Activated T-helper 17 cell treated with anti-CD3 and anti-CD28 coated beads, Interleukin-2, amount 50 U/mL, for 72 hours (primary cell): ENCODE measurements at places on chromosomes 7 and 10. TPM values are rescaled to one million over a fixed set of nuclear protein-coding genes. Genes with fewer than 3 reads are reported as not detected.

GRCh38 chr7:30604901-30605300, 10.2 kb downstream of the GARS1 start:
- peaks cover 14% of the 10 kb centered on the region for H3K4me1 ChIP-seq
- peak overlapping the region; percentile 0 for H3K4me3 ChIP-seq
- H3K27ac ChIP-seq, result peak overlapping the region; percentile 67
- ATAC-seq, result no peak
- peaks cover 100% of the 10 kb centered on the region for H3K36me3 ChIP-seq

- no peaks in the 10 kb centered on the region for H3K4me1 ChIP-seq
- ATAC-seq, result no peak
- H3K4me3 ChIP-seq, result no peak overlapping the region
These were observed 206.3 kb upstream of the FZD8 start for GRCh38 chr10:35848412-35848811.

DNA sequence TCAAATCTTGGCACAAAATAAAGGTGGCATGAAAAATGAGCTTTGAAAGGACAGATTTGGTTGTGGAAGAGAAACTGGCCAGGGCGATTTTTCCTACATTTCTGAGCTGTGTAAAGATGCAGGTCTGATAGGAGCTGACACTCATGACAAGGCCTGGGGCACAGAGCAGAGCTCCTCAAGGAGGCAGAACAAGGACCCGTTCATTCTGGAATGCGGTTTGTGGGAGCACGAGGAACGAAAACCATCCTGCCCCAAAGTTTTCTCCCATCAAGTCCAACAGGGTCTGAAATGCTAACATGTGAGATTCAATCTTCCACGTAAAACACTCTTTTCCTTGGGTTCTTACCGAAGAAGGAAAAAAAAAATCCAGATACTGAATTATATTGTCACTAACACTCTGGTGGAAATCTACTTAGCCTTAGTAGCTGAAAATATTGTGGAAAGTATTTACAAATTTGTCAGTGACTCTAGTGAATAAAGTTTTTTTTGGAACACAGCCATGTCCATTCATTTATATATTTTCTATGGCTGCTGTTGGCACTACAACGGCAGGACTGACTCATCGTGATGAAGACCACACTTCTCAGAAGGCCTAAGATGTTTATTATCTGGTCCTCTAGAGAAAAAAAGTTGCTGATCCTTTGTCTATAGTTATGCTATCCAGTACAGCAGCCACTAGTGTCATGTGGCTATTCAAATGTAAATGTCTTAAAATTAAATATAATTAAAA, 215.7 kb downstream of the BAMBI start:
- H3K27ac ChIP-seq, result no peak overlapping the region
- H3K27me3 ChIP-seq, result no peaks in the 10 kb centered on the region
- no peak overlapping the region for H3K4me3 ChIP-seq
- no peak for ATAC-seq

DNA sequence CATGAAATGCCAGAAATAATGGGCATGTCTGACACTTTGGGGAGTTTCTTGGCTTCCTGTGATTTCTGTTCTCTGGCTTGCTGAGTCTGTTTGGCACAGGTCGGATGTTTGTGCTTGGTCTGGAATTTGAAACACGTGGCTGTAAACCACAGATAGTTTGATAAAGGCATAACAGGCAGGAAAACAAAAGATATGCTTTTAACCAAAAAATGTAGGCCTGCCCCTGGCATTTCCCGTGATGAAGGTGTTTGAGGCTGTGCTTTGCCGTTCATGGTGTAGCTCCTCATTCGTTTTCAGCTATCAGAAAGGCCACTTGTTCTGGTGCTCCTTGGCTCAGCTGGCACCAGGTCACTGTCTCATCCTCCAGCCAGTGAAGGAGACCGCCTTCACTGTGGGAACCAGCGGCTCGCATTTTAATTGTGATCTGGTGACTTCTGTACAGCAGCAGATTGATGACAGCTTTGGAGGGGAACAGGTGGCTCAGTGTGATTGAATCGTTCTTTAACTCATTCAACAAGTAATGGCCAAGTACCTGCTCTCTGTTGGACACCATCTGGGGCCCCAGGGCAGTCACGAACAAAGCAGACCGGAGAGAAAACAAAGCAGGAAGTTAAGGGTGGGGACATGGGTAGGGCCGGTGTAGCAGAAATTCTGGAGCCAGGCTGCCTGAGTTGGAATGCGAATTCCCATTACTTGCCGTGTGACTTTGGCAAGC, 111.5 kb downstream of the CCNY start:
- peak overlapping the region; percentile 96 for H3K27ac ChIP-seq
- ATAC-seq, result peak; percentile 42
- H3K4me3 ChIP-seq, result peak overlapping the region; percentile 87
- H3K36me3 ChIP-seq, result no peaks in the 10 kb centered on the region
- H3K27me3 ChIP-seq, result no peaks in the 10 kb centered on the region

- no peaks in the 10 kb centered on the region for H3K4me1 ChIP-seq
- ATAC-seq, result no peak
- no peaks in the 10 kb centered on the region for H3K36me3 ChIP-seq
- H3K4me3 ChIP-seq, result no peak overlapping the region
These were observed 135.2 kb downstream of the RGS10 start for GRCh38 chr10:119407254-119407777.

GRCh38 chr10:64896582-64896981, 1375.4 kb downstream of the REEP3 start:
- H3K4me1 ChIP-seq, result no peaks in the 10 kb centered on the region
- no peak overlapping the region for H3K4me3 ChIP-seq
- no peaks in the 10 kb centered on the region for H3K27me3 ChIP-seq
- H3K27ac ChIP-seq, result no peak overlapping the region
- H3K36me3 ChIP-seq, result no peaks in the 10 kb centered on the region
- no peak for ATAC-seq

- no peak overlapping the region for H3K27ac ChIP-seq
- ATAC-seq, result no peak
- H3K27me3 ChIP-seq, result peaks cover 16% of the 10 kb centered on the region
These were observed 103.3 kb downstream of the TPST1 start for GRCh38 chr7:66308411-66308810.

GRCh38 chr10:20598590-20598989, 298.5 kb downstream of the NEBL start:
- H3K27ac ChIP-seq, result no peak overlapping the region
- H3K4me3 ChIP-seq, result no peak overlapping the region

DNA sequence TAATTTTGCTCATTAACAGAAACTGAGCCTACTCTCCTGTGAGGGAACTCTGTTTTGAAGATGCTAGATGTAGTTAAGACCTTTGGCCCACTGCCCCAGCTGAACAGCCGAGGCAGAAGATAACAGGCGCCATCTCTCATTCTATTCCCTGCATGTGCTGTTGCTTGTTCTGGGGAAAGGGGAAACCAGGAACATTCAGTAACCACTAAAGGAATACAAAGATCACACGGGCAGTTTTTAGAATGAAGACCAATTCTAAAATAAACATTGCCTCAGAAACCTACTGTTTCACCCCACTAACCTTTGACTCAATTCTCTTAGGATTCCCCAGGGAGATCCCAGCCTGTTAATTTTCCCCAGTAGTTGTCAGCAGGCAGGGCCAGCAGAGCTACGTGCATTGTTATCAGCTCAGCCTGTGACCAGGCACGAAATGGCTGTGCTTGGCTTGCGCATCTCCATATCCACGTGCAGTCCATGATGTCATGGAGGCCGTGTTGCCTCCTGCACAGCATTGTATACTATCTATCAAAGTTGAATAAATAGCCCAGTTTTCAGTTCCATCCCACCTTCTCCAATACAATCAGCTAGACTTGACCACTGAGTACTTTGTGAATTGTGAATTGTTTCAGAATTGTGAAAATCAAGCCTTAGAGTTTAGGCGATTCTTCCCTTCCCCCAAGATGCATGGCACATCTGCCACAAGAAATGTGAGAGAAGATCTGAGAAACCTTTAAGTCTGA, 36.0 kb downstream of the ANK3 start:
- peak overlapping the region; percentile 63 for H3K27ac ChIP-seq
- no peaks in the 10 kb centered on the region for H3K4me1 ChIP-seq
- H3K36me3 ChIP-seq, result no peaks in the 10 kb centered on the region
- no peak overlapping the region for H3K4me3 ChIP-seq
- H3K27me3 ChIP-seq, result no peaks in the 10 kb centered on the region
- ATAC-seq, result no peak

GRCh38 chr7:48140001-48140681, 31.1 kb upstream of the ABCA13 start:
- H3K4me3 ChIP-seq, result no peak overlapping the region
- H3K4me1 ChIP-seq, result no peaks in the 10 kb centered on the region
- ATAC-seq, result no peak
- no peaks in the 10 kb centered on the region for H3K36me3 ChIP-seq
- H3K27me3 ChIP-seq, result peaks cover 11% of the 10 kb centered on the region

DNA sequence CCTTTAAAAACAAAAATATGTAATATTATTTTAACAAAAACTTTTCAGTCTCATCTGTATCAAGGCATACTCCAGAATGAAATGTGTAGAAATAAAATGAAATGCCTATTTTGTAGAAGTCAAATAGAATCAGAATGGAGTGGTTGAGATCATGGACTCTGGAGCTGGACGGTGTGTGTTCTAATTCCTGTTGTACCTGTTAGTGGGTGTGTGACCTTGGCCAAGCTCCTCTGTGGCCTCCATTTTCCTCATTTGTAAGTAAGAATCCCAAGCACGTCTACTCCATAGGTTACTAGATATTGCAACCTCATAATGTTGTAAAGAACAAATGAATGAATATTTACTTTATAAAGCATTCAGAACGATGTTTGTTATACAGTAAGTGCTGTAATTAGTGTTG, 74.9 kb downstream of the HDAC9 start:
- no peak overlapping the region for H3K27ac ChIP-seq
- no peaks in the 10 kb centered on the region for H3K36me3 ChIP-seq
- no peak overlapping the region for H3K4me3 ChIP-seq
- ATAC-seq, result no peak
- H3K4me1 ChIP-seq, result no peaks in the 10 kb centered on the region

DNA sequence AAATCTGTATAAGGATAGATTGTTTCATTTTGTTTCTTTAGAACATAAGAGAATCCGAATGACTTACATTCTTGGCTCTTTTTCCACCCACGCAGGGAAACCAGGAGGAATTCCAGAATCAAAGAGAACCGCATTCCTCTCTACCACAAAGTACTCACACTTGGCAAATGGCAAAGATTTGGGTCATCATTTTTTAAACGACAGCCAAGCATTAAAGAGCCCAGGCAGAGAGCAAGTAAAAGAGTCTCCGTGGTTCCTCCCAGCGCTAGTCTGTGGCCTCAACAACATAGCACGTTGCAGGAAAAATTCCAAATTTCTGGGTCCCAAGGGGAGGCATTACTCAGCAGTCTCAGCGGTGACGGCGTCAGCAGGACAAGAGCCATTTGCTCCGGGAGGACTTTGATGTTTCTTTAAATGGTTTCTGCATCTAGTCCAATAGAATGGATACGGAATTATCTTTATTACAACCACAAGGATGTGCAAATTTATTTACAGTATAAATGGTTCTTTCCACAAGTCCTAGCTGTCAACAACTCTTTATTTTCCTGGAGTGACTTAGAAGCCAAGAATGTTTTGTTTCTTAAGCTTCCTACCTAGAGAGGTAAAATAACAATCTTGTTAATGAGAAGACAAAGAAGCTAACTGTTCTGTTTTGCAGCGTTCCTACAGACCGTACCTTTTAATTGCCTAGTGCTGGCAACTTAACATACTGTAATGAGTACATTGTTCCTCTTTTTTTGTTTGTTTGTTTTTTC, 232.5 kb downstream of the SKIDA1 start:
- H3K36me3 ChIP-seq, result no peaks in the 10 kb centered on the region
- no peak overlapping the region for H3K27ac ChIP-seq
- no peak for ATAC-seq
- H3K4me3 ChIP-seq, result no peak overlapping the region

- no peaks in the 10 kb centered on the region for H3K27me3 ChIP-seq
- H3K27ac ChIP-seq, result no peak overlapping the region
- no peaks in the 10 kb centered on the region for H3K4me1 ChIP-seq
- no peak overlapping the region for H3K4me3 ChIP-seq
- ATAC-seq, result no peak
- no peaks in the 10 kb centered on the region for H3K36me3 ChIP-seq
These were observed 608.9 kb downstream of the CNTNAP2 start for GRCh38 chr7:146725520-146725919.

DNA sequence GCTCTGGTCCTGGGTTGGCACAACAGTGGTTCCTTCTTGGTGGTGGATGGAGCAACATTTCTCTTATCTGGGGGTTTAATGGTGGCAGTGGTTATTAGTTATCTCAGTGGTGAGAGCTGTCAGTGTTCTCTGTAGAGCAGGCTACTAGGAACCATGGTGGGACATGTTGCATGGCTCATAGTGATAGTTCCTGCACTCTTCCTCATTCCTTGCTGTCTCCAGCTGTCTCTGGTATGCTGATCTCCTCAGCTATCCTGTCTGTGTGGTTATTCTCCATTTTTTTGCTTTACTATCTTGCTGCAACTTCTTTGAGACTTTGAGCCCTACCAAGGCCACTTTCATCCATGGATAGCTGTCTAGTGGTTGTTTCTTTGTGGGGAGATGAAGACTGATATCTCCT, 44.0 kb downstream of the CCDC7 start:
- peaks cover 88% of the 10 kb centered on the region for H3K36me3 ChIP-seq
- H3K27ac ChIP-seq, result peak overlapping the region; percentile 8
- H3K4me1 ChIP-seq, result peaks cover 25% of the 10 kb centered on the region
- no peak for ATAC-seq

- H3K4me3 ChIP-seq, result no peak overlapping the region
- peaks cover 7% of the 10 kb centered on the region for H3K27me3 ChIP-seq
- no peaks in the 10 kb centered on the region for H3K4me1 ChIP-seq
- H3K36me3 ChIP-seq, result no peaks in the 10 kb centered on the region
- H3K27ac ChIP-seq, result no peak overlapping the region
- ATAC-seq, result no peak
These were observed 193.0 kb downstream of the JCAD start for GRCh38 chr10:29866356-29866755.

GRCh38 chr10:89153971-89154370, 53.1 kb downstream of the CH25H start:
- no peak for ATAC-seq
- peaks cover 20% of the 10 kb centered on the region for H3K27me3 ChIP-seq
- H3K4me3 ChIP-seq, result no peak overlapping the region
- no peaks in the 10 kb centered on the region for H3K36me3 ChIP-seq

GRCh38 chr7:30172451-30172850, 37.7 kb downstream of the MTURN start:
- H3K4me1 ChIP-seq, result no peaks in the 10 kb centered on the region
- no peak overlapping the region for H3K4me3 ChIP-seq
- no peak for ATAC-seq
- H3K27ac ChIP-seq, result no peak overlapping the region

The EBLN1 gene
- total RNA-seq, result not detected

The SAMD9 gene
- 23.1 TPM for total RNA-seq

The INSYN2A gene
- total RNA-seq, result not detected

The IFIT3 gene
- total RNA-seq, result 4.3 TPM

The GBX1 gene
- not detected for total RNA-seq

The CLCN1 gene
- 0.11 TPM for total RNA-seq

The PAX2 gene
- total RNA-seq, result not detected

The WNT8B gene
- 0.16 TPM for total RNA-seq

The GRM8 gene
- not detected for total RNA-seq

The LRRC4 gene
- total RNA-seq, result 0.13 TPM

The FAM25C gene
- total RNA-seq, result not detected

The GNAT3 gene
- total RNA-seq, result not detected
